Fibroblast of skin of scalp (primary cell): ENCODE measurements at places on chromosomes 1 and 21.

- no peak for DNase-seq
Measured at GRCh38 chr21:45029948-45030681, 44.3 kb upstream of the ADARB1 start.

GRCh38 chr1:186535388-186536133, 74.6 kb upstream of the PDC start:
- DNase-seq = peak; percentile 98

GRCh38 chr1:176165573-176165972, 41.5 kb downstream of the COP1 start:
- no peak for DNase-seq

DNA sequence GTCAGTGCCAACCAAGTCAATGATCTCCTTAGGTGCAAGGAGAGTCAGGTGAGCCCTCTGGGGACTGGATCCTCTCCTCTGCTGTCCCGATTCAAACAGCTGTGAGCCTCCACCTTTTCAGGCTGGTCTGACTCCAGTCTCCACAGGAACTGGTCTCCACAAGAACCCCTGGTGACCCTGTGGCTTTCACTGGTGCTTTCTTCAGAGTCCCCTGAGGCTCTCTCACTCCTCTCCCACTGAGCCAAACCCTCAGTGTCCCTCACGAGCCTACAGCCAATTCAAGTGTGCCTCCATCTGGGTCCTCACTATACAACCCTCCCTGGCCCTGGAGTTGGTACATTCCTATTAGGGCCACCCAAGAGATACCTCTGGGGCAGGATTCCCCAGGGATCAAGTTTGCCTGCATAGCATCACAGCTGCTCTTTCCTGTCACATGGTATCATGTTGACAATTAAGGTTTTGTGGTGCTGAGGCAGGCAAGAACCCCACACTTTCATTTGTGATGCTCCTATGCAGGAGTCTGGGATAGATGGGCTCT, 5.2 kb upstream of the NGF start:
- DNase-seq = peak; percentile 54

DNA sequence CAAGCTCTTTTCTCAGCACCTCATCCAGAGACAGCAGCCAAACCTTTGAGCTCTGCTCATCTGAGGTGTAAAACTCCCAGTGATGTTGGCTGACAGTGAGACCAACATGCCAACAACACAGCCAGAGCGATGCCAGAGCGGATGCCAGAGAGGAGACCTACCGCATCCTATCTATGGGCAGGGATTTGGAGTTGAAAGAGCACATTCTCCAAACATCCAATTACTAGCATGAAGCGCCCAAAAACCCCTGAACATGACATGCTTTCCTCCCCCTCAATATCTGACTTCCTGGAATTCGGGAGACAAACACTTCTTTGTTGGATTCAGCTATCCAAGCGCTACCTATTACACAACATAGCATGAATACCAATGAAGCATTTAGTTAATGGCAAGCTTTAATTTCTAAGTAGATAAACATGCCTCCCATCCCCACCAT, 23.1 kb upstream of the PAXBP1 start:
- no peak for DNase-seq

DNA sequence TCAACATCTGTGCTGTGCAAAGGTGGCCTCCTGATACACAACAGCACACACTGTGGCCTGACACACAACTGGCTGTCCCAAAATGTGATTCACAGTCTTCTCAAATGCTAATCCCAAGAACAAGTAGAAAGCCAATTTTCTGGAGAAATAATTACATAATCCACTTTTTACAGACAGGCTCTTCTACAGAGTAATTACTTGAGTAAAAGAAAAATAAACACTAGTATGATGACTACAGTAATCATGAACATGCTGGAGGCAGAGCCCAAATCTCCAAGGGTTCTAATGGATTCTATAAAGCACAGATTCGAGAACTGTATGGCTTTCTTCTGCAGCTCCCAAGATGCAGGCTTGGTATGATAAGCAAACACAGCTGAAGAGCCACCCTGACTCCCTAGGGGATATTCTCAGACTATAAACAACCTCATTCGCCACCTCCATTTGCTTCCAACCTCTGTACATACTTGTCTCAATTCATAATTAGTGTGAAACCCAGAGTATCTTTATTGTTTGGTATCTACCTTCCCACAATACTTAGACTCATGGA, 81.9 kb downstream of the SIPA1L2 start:
- DNase-seq = no peak

DNA sequence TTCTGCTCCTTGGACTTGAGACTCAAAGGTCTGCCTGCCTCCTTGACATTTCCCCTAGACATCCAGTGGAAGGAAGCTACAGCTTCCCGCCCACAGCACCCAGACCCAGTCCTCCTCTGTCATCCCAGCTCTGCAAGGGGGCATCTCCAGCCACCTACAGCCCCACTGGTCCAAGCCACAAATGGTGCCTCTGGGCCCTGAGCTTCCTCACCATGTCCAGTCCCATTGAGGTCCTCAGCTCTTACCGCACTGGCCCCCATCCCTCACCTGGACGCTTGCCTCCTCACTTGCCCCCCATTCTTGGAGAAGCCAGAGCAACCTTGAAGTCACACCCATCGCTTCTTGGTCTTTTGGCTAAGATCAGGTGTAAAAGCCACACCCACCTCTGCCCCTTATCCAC, 13.2 kb downstream of the PODN start:
- DNase-seq = no peak

DNA sequence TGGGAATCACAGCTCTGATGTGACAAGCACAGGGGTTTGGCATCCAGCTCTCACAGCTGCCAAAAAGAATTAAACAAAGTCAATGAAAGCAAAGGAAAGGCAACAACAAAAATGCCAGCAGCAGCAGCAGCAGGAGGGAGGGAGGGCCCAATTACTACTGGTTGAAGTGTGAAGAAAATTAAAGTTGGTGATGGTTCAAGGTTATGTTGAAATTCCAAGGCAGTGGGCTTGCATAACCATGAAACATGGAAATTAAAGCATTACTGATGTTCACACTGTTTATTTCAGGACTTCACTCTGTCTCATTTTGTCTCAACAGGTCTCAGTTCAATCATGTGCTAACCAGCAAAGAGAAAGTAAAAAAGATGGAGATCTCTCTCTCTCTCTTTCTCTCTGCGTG, 220.3 kb upstream of the LYPLAL1 start:
- DNase-seq = no peak

DNA sequence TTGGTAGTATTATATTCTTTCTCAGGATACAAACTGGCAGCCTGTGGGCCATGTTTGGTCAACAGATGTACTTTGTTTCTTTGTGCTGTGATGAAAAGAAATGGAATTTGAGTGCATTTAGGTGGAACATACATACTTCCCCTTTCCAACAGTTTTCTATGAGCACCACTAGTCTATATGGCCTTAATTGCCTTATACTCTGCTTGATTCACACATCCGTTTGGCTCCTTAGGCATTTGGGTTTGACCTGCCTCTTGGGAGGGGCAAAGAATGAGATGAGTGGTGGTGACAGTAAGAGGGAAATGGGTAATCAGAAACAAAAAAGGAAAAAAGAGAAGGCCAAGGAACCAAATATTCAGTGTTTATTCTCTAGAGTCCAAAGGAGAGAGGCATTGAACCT, 17.0 kb downstream of the CFAP126 start:
- DNase-seq = no peak

GRCh38 chr1:166170075-166170474, 3.3 kb upstream of the FAM78B start:
- DNase-seq = no peak
